ENCODE measurements at places on chromosomes 11 and 22.

DNA sequence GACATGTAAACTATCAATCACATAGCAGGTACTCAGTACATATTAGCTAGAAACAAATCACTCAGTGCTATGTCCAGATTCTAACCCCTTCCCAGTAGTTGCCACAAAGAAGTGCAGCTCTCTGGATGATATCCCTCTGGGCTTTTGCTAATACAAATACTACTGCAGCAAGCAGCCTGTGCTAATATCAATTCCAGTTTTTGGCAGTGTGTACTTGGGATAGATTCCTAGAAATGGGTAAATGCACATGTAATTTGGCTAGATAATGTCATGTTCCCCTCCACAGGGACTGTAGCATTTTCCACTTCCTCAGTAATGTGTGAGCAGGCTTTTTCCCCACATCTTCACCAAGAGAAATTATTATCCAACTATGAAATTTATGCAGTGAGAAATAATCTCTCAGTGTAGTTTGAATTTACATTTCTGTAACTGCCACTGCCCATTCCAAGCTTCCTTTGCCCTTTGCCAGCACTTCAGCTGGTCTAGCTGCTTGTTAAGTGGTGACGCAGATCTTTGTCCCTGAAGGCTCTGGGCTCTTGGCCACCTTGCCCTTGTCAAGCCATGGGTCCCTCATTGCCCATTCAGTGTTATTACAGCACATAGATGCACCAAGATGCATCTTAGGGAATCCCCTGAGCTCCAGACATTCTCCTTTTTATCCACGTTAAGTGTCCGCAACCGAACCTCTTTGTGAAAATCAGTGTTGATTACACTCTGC, 107.1 kb upstream of the CLPB start:
- DNase-seq: no peak

DNA sequence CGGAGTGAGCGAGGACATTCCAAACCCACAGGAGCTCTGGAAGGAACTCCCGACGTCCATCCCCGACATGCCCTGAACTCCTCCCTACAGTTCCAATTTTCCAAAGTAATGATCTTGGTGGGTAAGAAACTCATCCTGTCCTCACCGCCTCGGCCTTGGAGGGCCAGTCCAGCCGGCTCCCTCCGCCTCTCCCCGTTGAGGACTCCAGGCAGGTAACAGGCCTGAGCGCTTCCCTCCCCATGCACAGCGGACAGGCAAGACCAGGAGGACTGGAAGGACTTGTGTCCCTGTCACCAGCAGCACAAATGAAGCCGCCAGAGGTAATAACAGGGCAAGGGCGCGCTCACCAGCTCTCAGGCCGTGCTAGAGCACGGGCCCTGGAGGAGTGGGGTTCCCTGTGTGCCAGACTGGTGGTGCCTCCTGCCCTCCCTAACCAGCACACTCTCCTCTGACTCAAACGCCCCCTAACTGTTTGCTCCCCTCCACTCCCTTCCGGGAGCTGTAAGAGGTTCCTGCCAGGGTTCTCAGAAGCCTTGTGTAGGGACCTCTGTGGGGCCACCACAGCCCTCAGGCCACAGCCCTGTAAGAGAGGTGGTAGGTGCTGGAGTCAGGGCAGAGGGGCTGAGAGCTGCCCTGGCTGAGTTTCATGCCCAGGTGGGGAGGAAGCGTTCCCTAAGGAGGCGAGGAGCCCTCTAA, 17.1 kb downstream of the OVOL1 start:
- no peak for DNase-seq

DNA sequence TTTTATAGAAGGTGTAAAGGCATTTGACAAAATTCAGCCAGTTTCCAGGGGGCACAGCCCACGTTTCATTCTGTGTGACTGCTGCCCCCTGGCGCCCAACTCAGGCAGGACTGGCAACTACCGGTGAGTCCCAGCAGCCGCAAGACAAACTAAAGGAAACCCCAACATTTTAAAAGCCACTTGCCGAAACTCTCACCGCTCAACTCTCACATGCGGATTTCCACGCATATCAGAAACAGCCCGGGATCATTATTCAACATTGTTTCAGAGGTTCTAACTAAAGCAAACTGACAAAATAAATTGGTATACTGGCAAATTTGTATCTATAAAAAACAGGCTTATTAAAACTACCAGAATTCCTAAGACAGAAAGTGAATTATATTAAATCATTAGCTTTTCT, 48.2 kb downstream of the MORC2 start:
- peak; percentile 72 for DNase-seq

GRCh38 chr11:985406-985805, 51.1 kb downstream of the MUC6 start:
- DNase-seq: no peak

DNA sequence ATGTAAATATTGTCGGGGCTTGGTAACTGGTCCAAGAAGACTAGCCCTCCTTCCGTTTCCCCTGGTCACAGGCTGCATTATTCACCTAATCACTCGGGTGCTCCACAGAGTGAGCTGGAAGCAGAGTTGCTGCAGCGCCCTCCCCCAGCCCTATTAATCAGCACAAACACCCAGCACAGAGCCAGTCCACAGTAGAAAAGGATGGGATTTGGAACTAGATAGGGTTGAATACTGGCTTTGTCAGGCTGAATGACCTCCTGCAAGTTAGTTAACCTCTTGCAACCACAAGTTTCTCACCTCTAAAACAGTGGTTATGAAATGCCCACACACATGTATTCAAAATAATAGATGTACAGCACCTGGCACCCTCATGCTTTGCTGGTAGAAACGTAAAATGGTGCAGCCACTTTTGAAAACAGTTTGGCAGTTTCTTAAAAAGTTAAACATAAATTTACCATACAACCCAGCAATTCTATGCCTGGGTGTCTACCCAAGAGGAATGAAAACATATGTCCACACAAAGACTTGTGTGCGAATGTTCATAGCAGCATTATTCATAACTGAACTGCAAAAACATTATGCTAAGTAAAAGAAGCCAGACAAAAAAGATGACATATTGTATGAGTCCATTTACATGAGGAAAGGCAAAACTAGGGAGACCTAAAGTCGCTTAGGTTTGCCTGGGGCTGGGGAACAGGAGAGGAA, 31.7 kb upstream of the APLP2 start:
- DNase-seq: no peak

GRCh38 chr11:1223346-1224110, 662 bp downstream of the MUC5B start:
- DNase-seq: no peak

DNA sequence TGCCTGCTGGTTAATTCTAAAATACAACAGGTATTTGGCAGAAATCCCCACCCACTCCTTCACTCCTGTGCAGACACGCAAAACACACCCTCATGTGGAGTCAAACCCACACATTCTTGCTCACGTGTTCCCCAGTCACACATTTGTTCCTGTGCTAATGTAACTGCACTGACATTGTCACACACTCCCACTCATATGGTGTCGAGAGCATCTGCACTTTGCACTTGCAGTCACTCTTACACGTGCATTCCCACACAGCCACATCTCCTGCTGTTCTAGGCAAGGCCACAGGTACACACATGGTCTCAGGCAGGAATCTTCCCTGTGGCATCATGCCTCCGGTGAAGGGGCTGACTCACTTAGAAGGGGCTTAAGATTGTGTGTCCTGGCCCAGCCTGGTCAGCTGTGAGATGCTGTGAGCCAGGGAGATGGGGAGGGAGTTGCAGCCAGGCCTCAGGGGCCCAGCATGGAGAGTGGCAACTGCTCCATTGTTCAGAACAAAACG, 395.0 kb downstream of the TENM4 start:
- DNase-seq: no peak

DNA sequence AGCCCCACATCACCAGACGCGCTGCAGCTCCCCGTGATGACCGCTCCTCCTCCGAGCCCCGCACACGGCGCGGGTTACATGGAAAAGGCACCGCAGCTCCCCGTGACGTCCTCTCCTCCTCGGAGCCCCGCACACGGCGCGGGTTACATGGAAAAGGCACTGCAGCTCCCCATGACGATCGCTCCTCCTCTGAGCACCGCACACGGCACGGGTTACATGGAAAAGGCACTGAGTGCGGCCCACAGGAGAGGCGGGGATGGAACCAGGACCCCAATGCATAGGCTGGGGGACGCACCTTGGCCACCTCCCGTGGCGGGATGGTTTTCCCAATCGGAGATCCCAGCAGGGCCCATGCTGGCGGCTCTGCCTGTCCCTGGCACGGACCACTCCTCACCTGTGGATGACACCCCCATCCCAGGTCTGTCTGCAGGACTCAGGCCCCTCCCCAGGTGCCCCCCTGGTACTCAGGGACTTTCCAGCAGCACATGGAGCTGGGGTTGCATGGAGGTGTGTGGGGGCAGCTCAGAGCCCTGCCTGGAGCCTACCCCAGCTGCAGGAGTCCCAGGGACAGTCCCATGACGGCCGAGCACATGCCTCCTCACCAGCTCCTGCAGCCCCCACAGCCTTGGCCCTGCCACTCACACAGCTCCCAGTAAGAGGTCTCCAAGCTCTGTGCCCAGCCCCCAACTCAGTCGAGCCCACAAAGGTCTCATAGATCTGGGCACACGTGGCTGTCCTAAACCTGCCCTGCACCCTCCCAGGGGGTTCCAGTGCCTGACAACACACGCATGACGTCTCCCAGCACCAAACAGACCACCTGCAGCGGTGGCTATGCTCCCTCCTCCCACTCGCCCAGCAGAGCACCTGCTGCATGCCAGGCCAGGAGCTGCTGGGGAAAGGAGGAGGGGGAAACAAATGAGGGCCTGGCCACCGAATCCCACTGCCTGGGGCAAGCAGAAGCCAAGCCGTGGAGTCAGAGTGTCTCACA, 166.6 kb downstream of the BRD1 start:
- DNase-seq: no peak

GRCh38 chr22:44523981-44524759, 26.1 kb upstream of the RTL6 start:
- no peak for DNase-seq

DNA sequence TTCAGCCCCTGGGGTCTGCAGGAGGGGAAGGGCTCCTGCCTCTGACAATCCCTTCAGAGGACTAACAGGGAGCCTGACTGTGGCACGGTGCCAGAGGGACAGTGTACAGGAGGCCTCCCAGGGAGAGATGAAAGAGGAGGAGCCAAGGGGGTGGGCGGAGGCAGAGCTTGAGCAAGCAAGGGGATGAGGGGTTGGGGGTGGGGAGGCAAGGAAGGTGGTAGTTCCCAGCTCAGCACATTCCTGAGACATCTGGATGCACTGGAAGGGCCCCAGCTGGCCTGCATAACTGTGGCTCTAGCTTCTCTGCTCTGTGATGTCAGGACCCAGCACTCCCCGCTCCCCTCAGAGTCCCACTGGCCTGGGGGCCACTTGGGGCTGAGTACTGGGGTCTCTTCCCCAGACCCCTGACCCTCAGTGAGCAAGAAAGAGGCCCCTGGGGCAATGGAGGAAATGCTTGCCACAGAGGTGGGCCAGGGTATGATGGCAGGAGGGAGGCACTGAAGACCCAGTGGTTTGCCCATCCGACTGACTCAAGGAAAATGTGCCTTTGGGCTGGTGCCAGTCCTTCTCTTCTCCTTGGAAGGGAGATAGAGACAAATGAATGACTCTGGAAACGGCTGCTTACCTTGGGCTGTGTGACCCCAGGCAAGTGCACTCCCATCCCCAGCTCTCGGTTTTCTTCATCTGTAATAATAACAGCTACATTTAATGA, 13.3 kb downstream of the CREB3L1 start:
- no peak for DNase-seq

GRCh38 chr11:19105011-19105410, 12.0 kb upstream of the ZDHHC13 start:
- no peak for DNase-seq

GRCh38 chr11:7927635-7928034, 3.4 kb downstream of the OR10A6 start:
- DNase-seq: peak; percentile 16

DNA sequence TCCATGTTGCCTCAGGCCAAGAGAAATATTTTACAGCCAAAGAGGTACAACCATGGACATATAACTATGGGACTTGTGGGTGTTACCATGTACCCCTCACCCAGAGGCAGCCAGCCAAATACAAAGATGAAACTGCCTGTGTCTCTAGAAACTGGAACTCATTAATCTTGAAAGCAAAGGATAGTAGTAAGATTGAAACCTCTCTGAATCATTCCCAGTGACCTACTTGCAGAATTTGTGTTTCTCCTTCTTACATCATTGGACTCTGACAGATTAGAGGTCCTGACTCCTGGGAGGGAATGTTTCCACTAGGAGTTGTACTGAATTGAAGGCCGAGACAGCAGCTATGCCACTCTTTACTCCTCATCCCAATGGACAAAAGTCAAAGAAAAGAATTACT, 257.4 kb upstream of the UBASH3B start:
- no peak for DNase-seq

DNA sequence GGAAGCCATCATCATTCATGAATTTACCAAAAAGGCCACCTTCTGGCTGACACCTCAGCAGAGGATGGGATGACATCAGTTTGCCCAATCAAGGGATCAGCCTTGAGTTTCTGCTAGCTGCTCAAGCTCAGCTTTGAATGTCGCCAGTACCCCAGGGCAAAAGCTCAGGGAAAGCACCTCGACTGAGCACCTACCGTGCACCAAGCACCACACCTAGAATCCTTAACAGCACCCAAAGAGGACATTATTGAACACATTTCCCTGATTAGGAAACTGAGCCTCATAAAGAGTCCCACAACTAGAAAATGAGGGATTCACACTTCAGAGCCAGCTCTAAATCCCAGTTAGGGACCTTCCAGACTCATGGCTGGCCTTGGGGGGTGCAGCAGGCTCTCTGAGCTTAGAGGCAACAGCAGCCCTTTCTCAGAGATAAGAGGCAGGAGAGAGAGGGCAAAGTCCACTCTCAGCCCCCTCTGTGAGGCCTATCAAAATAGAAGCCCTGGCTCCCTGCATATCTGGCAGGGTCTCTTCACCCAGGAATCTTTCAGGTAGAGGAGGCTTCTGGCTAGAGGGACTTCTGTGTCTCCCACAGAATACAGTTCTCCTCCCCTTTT, 13.4 kb upstream of the DAGLA start:
- no peak for DNase-seq

DNA sequence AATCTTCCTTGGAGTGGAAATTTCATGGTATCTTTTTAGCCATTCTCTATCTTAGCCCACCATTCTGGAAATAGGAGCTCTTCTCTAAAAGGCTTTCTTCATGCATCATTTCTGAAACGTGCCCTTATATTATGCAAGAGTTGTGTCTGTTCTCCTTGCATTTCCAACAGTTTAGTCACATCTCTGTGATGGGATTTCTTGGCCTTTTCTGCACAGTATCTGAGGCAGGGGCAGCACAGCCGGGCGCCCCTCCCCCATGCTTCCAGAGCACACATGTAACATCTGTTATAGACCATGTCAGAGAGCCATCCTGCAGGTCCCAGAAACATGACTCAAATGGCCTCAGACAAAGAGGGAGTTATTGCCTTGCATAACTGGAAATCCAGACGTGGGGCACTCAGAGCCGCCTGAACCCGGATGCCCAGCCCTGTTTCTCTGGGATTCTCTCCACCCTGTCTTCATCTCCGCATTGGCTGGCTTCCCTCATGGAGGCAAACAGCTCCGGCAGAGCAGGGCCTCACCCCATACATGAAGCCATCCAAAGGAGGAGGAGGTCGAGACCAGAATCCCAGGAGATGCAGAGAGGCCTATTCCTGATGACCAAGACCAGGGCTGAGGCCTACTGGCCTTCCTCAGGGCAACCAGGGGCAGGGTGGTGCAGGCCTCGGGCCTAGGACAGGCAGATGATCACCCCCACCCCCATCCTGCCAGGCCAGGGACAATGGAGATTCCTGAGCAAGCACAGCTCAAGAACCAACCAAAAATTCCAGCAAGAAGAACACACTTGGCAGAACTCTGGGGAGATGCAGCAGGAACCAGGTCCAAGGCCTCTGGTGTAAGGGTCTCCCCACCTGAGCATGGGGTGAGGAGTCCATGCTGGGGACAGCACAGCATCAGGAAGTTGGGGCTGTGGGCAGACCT, 61.3 kb downstream of the IGLL5 start:
- DNase-seq: peak; percentile 4

GRCh38 chr11:112656772-112657428, 304.3 kb upstream of the NCAM1 start:
- DNase-seq: no peak
